Stimulated activated CD4-positive, alpha-beta T cell treated with anti-CD3 and anti-CD28 coated beads, Interleukin-1b, Interleukin-23, amount 100 ng/mL, for 24 hours (primary cell): ENCODE measurements at places on chromosomes 2 and 18.

DNA sequence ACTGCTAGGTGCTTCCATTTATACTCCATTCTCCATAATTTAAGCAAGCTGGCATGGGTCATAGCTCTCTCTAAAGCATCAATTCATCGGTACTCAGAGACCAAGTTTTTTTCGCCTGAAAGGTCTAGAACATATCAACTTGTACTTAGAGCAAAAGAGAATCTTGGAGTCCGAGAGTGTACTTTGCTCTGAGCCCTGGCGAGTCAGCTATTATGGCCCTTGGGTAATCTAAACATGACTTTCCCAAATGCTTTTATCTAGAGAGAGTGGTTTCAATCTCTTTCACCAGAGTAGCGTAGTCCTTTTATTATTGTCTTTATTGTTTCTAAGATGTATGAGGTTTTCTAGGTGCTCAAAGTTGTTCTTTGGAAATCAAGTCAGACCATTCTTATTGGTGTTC is 34.4 kb downstream of the MAIP1 start:
- no peak for DNase-seq

- DNase-seq = no peak
Measured at GRCh38 chr2:156321243-156321904, 11.1 kb downstream of the NR4A2 start.

DNA sequence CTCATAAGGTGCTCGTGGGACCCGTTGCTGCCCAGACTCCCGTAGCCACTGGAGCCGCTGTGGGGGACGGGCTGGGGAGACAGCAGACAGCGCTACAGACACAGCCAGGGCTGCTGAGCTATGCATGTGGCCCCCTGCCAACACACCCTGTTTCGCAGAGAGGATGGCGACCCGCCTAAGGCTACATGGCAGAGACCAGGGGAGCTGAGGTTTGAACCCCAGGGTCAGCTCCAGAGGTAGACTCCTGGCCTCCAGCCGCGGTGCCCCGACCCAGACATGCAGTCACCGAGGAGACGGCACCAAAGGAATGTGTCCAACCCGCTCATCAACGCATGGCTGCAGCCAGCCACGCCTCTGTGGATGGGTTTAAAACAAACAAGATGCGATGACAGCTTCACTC is 21.0 kb upstream of the HES6 start:
- DNase-seq = no peak

DNA sequence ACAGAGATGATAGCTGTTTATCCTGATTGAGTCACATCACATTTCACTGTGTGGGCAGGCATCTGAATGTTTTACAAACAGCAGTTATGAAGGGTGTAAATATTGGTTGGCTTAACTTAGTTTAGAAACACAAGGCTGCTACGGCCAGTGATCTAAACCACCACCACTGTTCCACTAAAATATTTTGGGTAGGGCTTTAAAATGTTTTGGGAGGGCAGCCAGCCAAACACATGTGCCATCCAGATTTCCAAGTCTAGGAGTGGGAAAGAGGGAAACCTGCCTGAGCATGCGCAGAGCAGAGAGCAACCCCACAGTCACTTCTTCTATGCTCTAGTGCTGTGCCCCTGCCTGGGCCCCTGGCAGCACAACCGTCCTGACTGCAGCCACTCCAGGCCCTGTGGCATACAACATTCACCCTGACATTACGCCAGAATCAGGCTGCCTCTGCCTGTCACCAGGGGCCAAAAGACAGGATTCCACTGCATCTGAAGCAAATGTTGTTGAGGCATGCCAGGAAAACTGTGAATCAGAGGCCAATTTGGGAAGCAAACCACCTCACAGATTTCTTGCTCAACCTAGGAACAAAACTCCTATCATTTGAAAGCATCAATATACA is 74.8 kb upstream of the COL5A2 start:
- DNase-seq = no peak

- DNase-seq = no peak
Measured at GRCh38 chr2:181904022-181904632, 12.6 kb downstream of the ITPRID2 start.

DNA sequence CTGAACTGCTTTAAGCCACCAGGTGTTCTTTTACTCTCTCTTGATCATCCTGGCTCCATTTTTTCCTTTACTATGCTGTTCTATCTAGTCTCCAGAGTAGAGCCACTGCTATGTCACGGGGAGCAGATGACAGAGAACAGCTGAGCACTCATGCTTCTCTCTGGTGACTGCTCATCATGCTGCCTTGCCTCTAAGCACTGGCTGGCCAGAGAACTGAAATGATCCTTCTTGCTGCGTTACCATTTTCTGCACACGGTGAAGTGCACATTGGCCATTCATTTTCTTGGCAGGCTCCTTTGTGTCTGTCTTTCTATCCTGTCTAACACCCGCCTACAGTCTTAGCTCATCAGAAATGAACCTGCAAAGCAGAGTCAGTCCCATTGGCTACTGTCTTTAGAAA is 86.0 kb downstream of the KCTD1 start:
- no peak for DNase-seq

DNA sequence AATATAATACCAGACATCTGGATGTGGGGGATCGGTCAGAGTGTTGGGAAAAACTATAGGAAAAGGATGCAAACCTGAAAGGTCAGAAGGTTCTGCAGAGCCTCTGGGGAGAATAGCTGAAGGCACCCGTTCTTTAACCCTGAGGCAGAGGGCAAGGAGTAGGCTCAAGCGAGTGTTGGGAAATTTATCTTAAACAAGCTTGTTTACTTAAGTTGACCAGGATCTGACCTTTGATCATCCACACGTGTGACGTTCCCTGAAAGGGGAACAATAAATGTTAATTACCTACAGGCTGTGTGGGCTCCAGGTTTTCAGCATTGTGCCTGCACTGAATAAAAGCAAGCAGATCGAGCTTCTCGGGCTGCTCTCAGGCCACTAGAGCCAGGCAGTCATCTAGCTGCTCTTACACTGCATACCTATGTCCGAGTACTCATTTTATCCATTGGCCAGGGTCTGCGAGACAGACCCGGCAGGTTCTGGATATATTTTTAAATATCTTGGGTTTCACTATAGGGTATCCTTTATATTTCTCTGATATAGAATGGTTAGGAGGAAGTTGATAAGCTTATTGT is 400.6 kb upstream of the CHST9 start:
- no peak for DNase-seq

DNA sequence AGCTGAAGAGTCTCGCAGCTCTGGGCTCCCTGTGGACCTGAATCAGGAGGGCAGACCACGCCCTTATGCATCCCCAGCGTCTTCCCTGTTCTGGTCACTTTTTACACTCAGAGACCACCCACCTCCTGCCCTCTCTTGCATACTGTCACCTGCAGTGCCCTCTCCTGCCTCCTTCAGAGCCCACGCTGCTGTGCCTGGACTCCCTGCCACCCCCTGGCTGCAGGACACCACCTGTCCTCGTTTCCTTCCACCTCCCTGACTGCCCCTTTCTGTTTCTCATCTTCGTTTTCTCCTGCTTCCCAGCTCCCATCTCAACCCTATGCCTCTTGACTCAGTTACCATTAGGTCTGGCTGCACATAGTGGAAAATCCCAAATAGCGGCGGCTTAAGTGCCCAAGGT is 9.2 kb upstream of the INHBB start:
- DNase-seq = no peak

DNA sequence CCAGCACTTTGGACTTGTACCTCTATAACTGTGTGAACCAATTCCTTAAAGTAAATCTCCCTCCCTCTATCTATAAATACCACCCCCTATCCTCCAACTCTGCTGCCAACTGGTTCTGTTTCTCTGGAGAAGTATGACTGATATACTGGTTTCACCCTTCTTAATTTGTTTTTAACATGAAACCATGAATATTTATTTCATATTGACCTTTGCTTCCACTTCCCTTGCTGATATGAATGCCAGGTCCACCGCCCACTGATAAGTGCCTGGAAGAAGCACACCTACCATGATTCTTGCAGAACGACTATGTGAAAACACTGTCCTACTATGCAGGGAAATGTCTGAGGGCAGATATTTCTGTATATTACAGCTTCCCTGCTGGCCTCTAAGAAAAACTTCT is 131.6 kb downstream of the GAREM1 start:
- no peak for DNase-seq

- no peak for DNase-seq
Measured at GRCh38 chr2:88764850-88765153, 73.3 kb downstream of the RPIA start.

DNA sequence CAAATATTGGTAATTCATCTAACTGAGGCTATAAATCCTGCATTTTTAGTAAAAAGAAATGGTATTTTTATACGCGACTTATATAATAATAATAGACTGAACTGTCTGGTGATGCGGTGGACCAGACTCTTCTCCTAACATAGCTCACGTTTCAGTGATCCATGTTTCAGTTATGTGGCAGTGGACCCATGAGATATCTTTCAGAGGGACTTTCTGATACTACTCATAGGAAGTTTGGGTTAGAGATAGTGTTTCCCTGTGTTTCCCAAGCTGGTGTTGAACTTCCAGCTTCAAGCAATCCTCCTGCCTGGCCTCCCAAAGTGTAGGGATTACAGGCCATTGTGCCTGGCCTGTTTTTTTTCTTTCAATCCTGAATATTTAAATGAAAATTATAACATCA is 59.2 kb downstream of the KCTD1 start:
- DNase-seq = no peak

GRCh38 chr2:206989311-206989710 is 50.0 kb downstream of the CPO start:
- DNase-seq = no peak

DNA sequence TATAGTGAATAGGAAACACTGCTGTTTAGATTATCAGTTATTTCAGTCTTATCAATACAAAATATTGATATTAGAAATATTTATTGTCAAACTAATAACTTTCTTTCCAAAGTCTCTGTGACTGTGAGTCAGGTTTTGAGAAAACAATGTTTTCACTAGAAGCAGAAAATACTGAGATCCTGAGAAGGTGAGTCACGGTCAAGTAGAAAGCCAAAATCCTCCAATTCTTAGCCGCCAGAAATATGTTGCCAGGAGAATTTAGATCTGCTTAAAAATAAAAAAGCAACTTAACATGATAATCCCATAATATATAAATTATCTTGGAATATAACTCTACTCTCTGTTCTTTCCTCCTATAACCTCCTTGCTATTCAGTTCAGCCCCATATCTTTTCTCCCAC is 181.9 kb upstream of the NRXN1 start:
- DNase-seq = no peak

- DNase-seq = no peak
Measured at GRCh38 chr2:11435036-11435435, 30.9 kb downstream of the E2F6 start.

GRCh38 chr2:95075440-95076132 is 46.0 kb downstream of the MRPS5 start:
- DNase-seq = no peak

- no peak for DNase-seq
Measured at GRCh38 chr18:49811151-49811938, 2.0 kb downstream of the ACAA2 start.

DNA sequence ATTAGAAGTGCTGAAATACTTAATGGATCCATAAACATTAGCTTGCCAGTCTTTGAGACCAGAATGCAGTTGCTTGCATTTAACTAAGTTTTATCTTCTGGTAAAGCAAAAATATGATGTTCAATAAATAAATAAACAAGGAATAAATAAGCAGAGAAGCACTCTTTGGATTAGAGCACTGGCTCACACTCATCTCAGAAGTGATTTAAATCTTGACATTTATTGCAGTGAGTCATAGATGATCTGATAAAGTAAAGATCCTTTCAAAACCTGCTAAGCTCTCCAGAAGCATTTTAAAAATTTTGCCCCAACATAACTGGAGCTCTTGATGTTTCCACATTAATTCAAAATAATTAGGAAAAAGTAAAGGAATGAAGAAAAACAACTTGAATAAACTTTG is 66.8 kb downstream of the KYNU start:
- DNase-seq = no peak

DNA sequence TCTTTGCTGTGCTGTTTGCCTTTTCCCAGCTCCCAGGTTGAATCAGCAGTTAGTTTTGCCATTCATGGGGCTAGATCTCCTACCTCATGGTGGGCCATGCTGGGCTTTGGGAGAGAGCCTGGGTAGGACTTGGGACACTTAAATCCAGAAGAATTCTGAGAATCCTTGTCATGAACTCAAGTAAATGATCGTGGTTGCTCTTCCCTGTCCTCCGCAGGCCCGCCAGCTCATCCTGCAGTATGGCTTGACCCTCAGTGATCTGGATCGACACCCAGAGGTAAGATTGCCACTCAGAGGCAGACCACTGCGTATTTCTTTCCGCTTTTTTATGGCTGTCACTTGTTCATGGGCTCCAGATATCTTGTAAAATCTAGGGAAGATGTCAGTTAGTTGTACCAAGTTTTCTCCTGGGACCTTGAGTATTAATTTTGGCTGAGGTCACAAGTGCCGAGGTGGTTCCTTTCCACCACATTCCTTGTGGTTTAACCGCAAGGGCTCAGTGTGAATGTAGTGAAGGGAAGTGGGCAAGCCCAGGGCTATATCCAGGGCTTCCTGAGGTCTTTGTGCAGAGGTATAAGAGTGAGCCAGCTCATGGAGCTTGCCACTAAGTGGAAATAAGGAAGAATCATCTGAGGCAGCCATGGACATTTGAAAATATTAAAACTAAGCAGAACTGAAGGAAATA is 37.7 kb downstream of the RPIA start:
- DNase-seq = no peak

GRCh38 chr2:69979902-69980807 is 18.7 kb upstream of the ASPRV1 start:
- DNase-seq = no peak

GRCh38 chr18:39232490-39232889 is 1666.9 kb upstream of the CELF4 start:
- no peak for DNase-seq

GRCh38 chr2:127695491-127696472 is 5.5 kb upstream of the SFT2D3 start:
- peak; percentile 34 for DNase-seq

GRCh38 chr2:96254571-96254970 is 11.2 kb downstream of the TMEM127 start:
- DNase-seq = no peak

DNA sequence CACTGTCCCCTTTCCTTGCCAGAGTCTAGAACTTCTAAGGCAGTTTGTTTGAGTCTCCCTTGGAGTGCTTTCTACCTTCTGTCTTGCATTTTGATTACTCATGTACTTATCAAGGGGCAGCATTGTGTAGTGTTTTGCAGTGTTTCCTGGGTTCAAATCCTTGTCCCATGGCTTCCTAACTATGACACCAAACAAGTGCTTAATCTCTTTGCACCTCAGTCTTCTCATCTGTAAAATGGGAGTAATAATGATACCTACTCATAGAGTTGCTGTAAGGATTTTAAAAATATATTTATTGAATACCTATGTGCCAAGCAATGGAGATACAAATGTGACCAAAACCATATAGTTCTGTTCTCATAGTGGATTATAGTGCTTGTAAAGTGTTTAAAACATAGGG is 105.5 kb upstream of the PKDCC start:
- DNase-seq = no peak
